ENCODE measurements at places on chromosomes 2 and 18.

DNA sequence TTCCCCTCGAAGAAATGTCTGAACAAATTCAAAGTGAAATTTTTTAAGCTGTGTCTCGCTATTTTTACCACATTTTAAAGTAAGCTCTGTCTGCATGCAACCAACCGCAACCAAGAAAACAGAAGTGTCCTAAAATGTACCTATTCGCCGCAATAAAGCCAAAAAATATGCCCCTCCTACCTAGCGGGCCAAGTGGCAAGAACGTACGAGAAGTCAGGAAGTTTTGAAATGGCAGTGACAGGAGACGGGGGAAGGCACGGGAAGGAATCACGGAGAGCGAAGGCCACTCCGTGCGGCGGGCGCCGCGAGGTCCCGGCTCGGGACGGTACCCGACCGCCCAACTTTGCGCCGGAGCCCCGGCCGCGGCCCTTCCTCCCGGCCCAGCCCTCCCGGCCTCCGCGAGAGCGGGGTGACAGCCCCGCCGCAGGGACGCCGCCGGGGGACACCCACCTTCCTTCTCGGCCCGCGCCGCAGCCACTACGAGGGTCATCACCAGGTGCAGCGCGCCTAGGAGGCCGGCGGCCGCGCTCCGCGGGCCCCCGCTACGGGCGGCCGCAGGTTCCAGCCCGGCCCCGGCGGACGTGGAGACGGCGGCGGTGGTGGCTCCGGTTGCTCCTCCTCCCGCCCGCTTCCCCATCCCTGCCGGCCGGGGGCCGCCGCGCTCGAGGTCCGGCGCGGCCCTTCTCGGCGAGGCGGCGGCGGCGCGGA, 568 bp downstream of the TMEM131 start:
- ATAC-seq = peak; percentile 24

DNA sequence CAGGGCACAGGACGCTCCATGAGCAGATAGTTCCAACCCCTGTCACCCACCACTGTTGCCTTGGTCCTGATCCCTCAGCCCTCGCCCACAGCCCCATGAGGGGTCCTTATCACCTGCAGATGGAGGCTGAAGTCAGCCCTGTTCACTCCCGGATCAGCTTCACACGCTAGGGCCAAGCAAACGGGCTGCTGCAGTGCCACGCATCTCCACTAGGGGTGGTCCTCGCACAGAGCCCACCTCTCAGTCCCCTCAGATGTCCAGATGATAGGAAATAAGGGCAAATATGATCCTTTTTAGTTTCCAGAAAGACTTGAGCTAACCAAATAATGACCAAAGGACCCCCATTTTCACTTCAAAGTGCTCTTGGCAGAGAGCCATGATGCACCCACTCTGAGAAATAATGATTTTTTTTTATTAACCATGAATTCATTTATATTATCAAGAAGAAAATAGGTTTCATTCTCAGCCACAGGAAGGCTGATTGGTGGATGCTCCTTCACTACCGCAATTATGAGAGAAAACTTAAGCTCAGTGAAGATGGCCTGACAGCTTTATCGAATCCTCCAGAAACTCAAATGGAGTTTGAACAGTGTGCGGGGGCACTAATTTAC, 71.9 kb upstream of the KLHL29 start:
- no peak for ATAC-seq

DNA sequence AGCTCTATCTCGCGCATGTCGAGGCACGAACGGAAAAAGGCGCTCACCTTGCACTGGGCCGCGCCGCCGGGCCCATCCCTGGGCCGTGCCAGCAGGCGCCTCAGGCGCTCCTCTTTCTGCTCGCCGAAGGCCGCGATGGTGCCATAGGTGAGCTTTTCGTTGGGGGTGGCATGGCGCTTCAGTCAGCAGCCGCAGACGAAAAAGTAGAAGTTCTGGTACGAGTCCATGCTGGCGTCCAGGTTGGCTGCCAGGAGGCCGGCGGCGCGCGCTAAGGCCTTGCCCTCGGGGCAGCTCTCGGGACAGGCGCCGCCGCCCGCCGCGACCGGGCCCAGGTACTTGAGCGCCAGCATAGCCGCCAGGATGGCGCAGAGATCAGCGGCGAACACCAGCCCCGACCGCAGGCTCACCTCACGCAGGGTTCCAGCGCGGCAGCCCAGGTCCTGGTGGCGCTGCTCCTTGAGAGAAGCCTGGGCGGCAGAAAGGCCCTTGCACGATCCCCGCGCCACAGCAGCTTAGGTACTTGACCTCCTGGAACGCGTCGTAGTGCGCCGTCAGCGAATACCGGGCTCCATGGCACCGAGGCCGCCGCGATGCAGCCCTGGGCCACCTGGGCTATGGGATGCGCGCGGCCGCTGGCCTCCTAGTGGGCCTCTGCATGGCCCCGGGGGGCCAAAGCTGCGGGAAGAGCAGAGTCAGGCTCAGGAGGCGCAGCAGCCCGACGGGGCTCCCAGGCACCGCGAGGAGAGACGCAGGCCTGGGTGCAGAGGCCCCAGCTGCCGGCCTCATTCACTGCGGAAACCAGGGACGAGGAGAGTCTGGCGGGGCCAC, 12.8 kb downstream of the ALPG start:
- ATAC-seq = peak; percentile 5

DNA sequence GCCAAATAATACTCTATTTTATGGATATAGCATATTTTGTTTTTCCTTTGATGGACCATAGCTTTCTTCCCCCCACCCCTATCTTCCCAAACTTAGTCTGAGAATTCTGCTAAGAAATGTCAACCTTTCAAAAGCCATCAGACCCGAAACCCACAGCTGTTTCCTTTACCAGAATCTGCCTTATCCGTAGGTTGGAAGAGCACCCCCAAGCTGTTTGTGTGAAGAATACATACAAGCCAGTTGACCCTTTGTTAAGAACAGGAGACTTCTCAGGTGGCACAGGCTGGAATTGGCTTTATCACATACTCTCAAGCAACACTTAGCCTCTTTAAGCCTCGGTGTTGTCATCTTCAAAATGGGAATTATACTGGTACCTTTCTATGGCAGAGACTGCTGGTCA, 135.1 kb downstream of the ACTR3 start:
- ATAC-seq = no peak

GRCh38 chr2:175840256-175840655, 161.8 kb downstream of the LNPK start:
- no peak for ATAC-seq

GRCh38 chr2:49000695-49001094, 153.6 kb downstream of the FSHR start:
- ATAC-seq = no peak

Measured in esophagus mucosa (tissue), 1 donor.